ENCODE measurements at places on chromosomes 16 and 17.

DNA sequence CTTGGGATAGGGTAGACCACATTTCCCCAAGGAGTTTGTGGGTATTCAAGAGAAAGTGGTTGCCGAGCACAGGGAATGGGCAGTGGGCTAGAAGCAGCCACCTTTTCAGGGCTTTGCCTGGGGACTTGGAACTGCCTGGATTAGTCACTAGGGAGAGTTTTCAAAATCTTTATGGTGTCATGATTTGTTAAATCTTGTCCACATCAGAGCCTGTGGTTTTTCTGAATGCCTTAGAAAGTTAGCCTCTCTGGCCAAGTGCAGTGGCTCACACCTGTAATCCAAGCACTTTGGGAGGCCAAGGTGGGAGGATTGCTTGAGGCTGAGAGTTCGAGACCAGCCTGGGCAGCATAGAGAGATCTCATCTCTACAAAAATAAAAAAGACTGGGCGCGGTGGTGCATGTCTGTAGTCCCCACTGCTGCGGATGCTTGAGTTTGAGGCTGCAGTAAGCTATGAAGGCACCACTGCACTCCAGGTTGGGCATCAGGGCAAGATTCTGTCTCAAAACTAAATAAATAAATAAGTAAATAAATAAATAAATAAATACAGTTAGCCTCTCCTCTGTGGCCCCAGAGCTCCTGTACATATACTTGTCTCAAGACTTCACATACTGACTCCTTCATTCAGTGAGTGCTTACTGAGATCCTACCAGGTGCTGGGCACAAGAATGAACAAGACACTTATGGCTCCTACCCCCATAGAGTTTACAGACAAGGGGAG is 76.3 kb upstream of the HNF1B start:
- no peak for DNase-seq

- DNase-seq: no peak
Measured at GRCh38 chr17:60091908-60092331, 13.2 kb upstream of the HEATR6 start.

- DNase-seq: no peak
Measured at GRCh38 chr17:35257208-35257659, 14.4 kb downstream of the SLFN5 start.

GRCh38 chr17:56131431-56131830 is 21.8 kb upstream of the ANKFN1 start:
- DNase-seq: no peak

DNA sequence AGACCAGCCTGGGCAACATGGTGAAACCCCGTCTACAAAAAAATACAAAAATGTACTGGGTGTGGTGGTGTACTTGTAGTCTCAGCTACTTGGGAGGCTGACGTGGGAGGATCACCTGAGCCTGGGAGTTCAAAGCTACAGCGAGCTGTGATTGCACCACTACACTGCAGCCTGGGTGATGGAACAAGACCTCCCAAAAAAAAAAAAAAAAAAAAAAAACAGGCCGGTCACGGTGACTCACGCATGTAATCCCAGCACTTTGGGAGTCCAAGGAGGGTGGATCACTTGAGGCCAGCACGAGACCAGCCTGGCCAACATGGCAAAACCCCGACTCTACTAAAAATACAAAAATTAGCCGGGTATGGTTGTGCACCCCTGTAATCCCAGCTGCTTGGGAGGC is 12.7 kb upstream of the APPBP2 start:
- no peak for DNase-seq

Data from CD4-positive, alpha-beta T cell treated with Interferon gamma for 1 hour (primary cell).